ENCODE measurements at places on chromosomes 13 and 19.

DNA sequence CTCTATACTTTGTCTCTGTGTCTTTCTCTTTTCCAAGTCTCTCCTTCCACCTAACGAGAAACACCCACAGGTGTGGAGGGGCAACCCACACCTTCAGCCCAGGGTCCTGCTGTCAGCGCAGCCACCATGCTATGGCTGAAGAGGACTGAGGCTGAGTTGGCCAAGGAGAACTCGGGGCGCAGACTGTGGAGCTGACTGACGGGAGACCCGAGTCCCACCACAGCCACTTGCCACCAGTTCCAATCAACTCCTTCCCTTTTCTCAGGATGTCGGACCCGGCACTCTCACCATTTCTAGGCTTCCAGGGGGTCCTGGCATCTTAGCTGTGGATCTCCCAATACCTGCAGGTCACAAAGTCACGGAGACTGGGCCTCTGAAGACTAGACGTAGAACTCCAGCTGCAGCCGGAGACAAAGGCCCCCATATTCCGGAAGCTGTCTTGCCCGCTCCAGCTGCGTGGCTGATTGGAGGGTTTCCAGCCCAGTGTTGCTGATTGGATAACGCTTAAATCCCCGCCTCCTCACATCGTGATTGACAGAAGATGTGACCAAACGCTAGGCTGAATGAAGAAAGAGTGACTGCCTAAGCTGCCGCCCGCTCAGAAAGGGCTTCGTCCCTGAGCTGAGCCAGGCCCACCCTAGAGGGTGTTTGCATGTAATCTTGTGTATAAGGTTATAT lies 63.6 kb downstream of the ZNF429 start:
- peak; percentile 91 for DNase-seq

DNA sequence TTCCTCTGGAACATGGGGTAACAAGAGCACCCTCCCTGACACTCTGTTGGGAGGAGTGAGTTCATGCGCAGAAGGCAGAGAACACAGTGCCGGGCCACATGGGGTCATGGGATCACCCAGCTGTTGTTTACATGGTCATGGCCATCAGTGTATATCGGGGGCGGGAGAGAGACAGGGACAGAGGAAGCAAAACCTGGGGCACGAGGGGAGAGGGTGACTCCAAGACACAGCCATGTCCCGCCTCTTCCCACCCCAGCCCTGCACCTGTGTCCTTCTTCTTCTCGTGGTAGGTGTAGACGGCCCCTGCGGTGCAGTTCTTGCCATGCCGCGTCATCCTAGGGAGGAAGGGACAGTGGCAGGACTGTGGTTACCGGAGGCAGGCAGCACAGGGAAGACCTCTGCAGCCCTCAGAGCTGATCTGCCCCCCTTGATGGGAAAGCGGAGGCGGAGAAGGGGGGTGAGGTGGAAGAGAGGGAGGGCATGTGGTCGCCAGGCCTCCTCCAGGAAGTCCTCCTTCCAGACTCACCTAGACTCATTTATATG lies 19.9 kb downstream of the NOSIP start:
- no peak for DNase-seq

DNA sequence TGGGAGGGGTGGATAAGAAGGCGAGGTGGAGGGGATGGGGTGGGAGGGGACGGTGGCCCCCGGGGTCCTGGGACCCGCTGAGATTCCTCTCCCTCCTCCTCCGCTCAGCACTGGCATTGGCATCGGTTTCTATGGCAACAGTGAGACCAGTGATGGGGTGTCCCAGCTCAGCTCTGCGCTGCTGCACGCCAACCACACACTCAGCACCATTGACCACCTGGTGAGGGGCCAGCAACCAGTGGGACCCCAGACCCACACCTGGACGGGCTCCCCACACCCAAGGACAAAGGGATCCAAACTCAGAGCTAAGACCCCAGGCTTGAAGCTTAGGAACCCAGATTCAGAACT lies 5.9 kb downstream of the TTYH1 start:
- no peak for DNase-seq

- no peak for DNase-seq
These were observed 659.0 kb downstream of the SLITRK6 start for GRCh38 chr13:85140192-85140591.

DNA sequence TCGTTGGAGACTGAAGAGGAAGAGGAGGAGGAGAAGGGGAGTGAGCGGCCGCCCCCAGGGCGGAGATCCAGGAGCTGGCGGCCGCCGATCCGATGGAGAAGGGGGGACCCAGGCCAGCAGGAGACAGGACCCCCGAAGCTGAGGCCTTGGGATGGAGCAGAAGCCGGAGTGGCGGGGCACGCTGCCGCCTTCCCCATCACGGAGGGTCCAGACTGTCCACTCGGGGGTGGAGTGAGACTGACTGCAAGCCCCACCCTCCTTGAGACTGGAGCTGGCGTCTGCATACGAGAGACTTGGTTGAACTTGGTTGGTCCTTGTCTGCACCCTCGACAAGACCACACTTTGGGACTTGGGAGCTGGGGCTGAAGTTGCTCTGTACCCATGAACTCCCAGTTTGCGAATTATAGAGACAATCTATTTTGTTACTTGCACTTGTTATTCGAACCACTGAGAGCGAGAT lies 1.8 kb downstream of the GADD45B start:
- peak; percentile 20 for DNase-seq

GRCh38 chr19:54279406-54279962 lies 1.4 kb downstream of the LILRB2 start:
- DNase-seq: no peak

DNA sequence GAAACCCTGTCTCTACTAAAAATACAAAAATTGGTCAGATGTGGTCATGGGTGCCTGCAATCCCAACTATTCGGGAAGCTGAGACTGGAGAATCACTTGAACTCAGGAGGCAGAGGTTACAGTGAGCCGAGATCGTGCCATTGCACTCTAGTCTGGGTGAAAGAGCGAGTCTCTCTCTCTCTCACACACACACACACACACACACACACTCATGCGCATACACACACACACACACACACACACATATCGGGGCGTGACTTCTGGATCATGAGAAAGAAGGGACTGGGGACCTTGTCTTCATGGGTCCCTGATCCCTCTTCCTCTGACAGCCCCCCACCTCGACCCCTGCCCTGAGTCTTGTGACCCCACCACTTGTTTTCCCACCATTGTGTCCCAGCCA lies 11.8 kb upstream of the SDHAF1 start:
- no peak for DNase-seq

- DNase-seq: peak; percentile 54
These were observed 36.9 kb upstream of the GRTP1 start for GRCh38 chr13:113400621-113401451.

GRCh38 chr19:35373492-35373891 lies 2.6 kb downstream of the GPR42 start:
- DNase-seq: no peak

- peak; percentile 73 for DNase-seq
These were observed 12.1 kb upstream of the DACH1 start for GRCh38 chr13:71879129-71879535.

GRCh38 chr13:42796747-42797356 lies 15.5 kb downstream of the FAM216B start:
- no peak for DNase-seq

GRCh38 chr19:51123802-51124201 lies 904 bp upstream of the SIGLEC9 start:
- DNase-seq: no peak

DNA sequence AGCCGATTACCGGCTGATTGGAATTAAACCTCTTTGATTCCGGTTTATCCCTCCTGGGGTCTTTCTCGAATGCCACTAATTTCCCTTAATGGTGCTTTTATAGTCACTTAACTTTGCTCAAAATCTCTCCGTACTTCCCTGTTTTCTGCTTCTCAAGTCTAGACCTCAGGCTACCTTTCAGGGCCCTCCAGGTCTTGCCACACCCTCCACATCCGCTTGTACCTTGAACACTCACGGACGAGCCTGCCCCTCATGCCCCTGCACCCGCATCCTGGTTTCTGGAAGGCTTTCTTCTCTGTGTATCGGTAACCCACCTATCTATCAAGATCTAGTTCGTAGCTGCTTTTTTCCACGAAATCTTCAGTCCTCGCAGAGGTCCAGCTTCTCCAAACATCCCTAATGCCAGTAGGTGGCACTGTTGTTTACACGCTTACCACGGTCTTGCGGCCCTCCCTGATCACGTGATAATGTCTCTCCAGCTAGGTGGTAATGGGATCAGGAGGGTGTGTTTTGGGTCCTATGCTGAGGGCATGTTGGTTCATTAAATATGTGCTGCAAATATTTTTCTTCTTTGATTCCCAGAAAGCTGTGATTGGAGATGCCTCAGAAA lies 13.8 kb downstream of the ATP12A start:
- peak; percentile 64 for DNase-seq

DNA sequence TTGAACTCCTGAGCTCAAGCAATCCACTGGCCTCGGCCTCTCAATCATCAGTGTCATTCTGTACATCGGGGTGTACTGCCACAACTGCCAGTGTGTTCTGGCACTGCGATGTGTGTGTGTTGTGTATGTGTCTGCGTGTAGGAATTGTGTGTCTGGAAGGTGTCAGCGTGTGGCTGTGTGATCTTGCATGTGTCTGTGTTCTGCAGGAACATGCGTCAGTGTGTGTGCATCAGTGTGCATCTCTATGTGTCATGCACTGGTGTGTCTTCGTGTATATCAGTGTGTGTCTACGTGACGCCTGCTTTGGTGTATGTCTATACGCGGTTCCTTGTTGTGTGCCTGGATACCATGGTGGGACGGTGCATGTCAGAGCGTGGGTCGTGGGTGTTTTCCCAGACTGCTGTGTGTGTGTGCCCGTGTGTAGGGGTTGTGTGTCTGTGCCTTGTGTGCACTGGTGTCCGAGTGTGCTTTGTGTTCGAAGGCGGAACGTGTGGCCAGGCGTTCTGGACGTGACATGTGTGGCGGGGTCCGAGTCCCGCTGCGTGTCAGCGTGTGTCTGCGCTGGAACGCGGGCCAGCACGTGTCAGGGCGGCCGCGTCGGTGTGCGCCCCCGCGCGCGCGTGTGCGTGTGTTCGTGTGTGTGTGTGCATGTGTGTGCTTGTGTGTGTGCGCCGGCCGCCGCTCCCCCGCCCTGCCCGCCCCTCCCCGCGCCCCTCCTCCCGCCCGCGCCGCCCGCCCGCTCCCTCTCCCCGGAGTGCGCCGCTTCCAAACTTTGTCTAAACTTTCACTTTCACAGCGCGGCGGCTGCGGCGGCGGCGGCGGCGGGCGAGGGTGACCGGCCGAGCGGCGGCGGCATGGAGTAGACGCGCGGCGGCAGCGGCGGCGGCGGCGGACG lies at the start of gene NFIX:
TSS of gene NFIX (plus strand) at position 775 of the 895 bp plus-strand sequence. CDS start 363 bp downstream, outside the sequence.
- peak; percentile 44 for DNase-seq

DNA sequence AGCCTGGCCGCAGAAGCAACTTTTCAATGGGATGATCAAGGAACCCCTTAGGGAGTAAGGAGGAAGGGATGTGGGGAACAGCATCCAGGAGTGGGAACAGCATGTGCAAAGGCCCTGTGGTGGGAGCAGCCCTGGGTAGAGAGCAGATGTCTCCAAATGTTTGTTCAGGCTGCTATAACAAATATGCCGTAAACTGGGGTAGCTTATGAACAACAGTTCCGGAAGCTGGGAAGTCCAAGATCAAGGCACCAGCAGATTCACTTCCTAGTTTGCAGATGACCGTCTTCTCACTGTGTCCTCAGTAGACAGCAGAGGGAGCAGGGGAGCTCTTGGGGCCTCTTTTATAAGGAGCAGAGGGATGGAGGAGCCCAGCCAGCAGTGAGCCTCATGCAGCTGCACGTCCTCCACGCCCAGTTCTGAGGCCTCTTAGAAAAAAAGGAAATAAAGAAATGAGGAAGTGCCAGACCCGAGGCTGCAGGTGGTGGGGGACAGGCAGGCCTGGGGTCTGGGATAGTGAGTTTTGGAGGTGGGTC lies 4.2 kb upstream of the LRRC25 start:
- no peak for DNase-seq

GRCh38 chr19:46791944-46792343 lies 3.5 kb upstream of the SLC1A5 start:
- DNase-seq: no peak

DNA sequence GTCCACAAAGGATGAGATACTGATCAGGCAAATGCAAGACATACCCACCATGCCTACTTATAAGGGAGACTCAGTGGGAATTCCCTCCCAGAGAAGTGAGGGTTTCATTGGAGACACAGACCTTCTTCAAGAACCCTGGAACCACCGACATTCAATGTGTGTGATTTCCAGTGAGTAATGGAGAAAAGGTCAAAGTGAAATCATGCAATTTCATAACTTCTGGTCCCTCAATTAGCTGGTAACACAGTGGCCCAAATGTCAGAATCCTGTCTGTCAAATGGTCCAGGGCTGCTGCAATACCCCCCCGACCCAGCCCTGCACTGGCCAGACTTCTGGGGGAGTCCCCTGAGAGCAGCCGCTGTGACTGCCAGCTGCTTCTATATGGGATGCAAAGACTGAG lies 4.7 kb upstream of the METTL21C start:
- DNase-seq: no peak

DNA sequence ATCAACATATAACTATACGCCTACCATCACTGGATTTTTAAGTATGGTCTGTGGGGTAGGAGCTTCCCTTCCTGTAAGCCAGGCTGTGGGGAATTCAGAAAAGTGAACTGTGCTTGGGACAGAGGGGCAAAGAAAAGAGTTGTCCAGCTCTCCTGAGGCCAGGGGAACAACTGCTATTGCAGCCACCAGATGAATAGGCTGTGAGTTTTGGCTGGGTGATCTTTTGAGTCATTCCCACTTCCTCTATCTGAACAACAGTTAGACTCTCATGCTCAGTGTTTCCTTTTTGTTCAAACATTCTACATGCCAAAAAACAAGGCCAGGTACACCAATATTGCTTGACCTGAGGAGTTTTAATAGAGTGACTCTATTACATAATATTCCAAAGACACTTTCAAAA lies 426.2 kb upstream of the DACH1 start:
- no peak for DNase-seq

DNA sequence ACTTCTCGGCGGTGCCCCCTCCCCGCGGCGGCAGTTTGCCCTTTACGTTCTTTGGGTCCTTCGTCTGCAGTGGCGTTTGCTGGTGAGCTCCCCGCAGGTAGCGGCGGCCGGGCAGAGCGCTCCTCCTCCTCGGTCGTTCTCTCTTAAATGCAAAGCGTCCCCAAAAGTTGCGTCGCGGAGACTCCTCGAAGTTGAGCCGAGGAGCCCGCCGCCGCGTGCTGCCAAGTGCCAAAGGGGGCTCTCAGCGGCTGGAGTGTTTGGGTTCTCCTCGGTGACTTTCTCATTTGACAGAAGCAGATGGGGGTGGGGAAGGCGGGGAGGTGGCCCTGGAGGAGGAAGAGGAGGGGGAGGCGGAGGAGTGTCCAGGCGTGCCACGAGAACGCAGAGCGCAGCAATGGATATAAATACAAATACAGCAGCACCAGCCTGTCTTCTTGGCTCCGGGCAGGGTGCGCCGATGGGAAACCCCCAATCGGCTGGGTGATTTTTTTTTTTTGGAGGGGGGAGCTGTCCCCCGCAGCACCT lies at the start of gene SOX21:
TSS of gene SOX21 (minus strand) at position 259 of the 525 bp plus-strand sequence. CDS start 496 bp downstream, outside the sequence.
- DNase-seq: peak; percentile 63
